Activated T-cell treated with anti-CD3 and anti-CD28 coated beads for 24 hours (primary cell): ENCODE measurements at places on chromosomes 6 and 20.

DNA sequence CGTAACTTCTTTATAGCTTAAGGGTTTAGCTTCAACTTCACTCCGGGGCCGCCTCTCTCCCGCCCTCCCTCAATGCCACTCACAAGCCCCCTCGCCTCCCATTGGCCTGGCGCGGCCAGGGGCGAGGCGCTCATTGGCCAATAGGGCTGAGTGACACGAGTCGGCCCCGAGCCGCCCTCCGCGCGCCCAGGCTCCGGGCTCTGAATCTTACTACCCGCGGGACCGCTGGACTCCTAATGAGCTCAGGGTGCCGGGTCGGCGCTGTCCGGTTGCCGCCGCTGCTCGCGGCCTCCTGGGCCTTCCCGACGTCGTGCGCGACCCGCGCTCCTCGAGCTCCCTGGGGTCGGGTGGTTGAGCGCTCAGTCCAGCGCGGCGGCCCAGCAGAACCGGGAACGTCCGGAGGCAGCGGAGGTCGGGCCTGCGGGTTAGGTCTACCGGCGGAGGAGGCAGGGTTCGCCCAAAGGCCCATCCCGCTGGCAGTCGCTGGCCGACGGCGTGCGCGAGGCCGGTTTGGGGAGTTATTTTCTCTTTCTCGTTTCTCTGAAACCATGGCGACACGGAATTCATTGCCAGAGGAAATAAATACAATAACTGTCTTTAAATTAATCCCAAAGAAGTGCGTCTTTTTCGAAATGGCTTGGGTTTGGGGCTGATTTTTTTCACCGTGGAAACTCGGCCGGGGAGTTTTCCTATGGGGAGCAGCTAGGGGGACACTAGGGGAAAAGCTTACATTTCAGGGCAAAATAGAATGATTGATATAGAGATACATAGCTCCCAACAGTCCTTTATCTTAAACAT, at the start of gene SIM1:
TSS of gene SIM1 (minus strand) at position 19 of the 798 bp plus-strand sequence. CDS start 1,453 bp downstream, outside the sequence.
- no peak for DNase-seq

- no peak for DNase-seq
Measured at GRCh38 chr6:20882014-20882413, 347.8 kb downstream of the CDKAL1 start.

DNA sequence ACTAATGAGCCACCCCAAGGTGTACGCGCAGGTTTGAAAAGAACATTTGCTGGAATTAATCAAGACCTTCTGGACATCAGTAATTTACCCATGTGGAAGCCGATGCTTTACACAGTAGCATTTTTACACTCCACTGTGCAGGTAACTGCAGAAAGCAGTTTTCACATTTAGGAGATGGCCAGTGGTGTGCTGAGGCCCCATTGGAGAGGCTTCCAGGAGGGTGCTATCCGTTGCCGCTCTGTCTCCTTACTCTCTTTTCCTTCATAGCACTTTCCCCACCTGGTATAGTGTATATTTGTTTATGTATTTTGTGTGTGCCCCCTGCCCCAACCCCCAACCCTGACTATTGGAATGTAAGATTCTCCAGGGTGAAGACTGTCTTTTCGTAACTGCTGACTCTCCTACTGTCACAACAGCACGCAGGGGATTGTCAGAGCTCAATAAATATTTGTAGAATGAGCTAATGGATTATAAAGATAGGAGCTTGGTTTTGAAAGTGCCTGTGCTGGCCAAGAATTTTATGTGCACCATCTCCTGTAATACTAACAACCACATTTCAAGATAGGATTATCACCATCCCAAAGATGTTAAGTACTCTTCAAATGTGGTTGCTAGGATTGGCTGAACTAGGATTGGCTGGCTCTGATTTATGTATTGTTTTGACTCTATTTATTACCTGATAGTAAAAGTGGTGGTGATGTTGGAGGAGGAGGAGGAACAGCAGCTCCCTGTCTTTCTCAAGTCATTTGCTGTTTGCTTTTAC, 74.0 kb upstream of the GLP1R start:
- DNase-seq: no peak

- DNase-seq: no peak
Measured at GRCh38 chr6:128719786-128720185, 163.2 kb upstream of the LAMA2 start.

DNA sequence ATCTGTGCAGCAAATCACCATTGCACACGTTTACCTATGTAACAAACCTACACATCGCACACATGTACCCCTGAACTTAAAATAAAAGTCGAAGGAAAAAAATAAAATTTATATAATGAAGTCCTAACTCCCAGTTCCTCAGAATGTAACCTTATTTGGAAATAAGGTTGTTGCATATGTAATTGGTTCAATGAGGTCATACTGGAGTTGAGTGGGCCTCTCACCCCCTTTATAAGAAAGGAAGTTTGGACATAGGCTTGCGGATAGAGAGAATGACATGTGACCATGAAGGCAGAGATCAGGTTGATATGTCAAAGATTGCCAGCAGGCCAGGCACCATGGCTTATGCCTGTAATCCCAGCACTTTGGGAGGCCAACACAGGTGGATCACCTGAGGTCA, 16.1 kb upstream of the ZBTB22 start:
- DNase-seq: no peak

GRCh38 chr6:156687789-156688619, 89.2 kb upstream of the ARID1B start:
- no peak for DNase-seq

GRCh38 chr20:39452583-39453340, 490.6 kb downstream of the DHX35 start:
- no peak for DNase-seq

DNA sequence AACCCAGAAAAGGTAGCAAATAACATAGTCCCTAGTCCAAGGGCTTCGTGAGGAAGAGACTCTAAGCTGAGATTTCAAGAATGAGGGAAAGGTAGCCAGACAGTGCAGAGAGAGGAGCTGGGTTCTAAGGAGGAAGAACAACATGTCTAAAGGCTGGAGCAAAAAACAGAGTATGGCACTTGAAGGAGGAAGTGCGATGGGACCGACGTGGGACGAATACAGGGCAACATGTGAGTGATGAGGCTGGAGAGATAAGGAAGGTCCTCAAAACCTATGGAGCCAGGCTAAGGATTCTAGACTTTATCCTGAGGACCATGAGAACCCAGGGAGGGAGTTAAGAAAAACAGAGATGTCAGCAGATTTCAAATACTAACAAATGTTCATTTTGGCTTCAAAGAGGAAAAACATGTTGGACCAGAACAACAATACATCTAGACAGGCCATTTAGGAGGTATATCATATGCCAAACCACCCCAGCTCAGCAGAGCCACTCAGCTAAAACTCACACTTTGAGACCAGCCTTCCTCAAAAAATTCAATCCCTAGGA, 17.5 kb downstream of the ATXN1 start:
- DNase-seq: no peak
